ENCODE measurements at places on chromosomes 4 and X.

GRCh38 chr4:14800977-14801376 is 201.3 kb upstream of the CPEB2 start:
- DNase-seq: no peak

DNA sequence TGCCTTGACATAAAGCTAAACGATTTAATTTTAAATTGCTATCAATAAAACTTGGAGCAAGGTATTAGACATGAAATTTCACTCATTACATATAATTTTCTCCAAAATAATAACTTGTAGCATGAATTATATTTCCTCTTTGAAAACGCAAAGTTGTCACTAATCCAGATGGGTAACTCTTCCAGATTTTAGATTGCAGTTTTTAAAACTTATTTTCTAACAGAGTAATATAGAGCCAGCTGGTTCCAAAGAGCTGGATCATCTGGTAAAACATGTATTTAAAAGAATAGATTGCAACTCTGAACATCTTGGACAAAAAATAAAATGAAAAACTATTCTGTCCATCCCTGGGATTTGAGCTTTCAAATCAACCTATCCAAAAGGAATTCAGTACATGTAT is 238.2 kb upstream of the INTU start:
- DNase-seq: no peak

DNA sequence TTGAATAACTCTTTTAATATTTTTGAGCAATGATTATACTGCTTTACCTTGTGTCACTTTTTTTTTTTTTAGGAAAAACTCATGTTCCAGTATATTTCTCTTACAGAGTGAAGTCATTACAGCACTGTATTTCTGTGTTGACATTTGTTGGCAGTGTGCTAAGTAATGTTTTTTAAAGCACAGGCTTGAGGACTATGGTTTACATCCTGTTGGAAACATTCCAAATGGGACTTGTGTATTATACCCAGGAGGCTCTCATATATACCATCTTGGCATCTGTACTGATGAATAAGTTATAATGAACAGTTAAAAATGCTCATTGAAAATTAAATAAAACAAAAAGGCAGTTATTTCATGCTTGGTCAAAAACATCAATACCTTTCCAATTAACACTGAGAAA is 33.8 kb downstream of the CEP44 start:
- DNase-seq: no peak

- no peak for DNase-seq
Measured at GRCh38 chr4:173169178-173169427, 492 bp downstream of the GALNT7 start.

GRCh38 chrX:119552508-119552907 is 12.7 kb downstream of the STEEP1 start:
- no peak for DNase-seq

DNA sequence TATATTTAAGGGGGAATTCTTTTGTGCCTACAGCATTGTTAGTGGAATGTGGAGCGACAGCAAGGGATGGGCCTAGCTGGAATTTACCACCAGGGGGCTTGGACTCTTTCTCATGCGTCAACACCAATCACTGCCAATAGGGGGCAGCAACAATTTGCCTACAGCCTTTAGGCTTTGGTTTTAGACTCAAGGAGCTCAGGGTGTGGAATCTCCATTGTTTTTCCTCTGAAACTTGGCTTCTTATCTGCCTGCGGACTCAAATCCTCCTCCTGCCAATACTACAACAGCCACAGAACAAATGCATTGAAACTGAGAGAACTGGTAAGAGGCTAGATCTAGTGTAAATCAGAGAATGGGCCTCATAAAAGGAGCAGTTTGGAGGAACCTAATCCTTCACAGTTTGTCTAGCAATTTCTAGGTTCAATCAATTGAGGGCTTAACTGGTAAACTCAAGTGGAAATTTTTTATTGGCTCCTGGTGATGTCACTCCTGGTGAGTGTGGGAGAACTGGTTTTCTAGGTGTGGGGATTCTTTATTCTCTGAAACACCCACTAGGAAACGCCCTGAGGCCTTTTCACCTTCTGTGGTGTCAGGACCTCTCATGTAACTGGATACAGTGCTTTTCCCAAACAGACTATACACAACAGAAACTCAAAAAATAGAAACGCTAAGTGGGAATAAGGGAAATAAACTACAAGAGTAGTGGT is 27.9 kb upstream of the TMSB4X start:
- DNase-seq: peak; percentile 40

GRCh38 chrX:39716401-39716800 is 381.4 kb downstream of the BCOR start:
- DNase-seq: no peak

DNA sequence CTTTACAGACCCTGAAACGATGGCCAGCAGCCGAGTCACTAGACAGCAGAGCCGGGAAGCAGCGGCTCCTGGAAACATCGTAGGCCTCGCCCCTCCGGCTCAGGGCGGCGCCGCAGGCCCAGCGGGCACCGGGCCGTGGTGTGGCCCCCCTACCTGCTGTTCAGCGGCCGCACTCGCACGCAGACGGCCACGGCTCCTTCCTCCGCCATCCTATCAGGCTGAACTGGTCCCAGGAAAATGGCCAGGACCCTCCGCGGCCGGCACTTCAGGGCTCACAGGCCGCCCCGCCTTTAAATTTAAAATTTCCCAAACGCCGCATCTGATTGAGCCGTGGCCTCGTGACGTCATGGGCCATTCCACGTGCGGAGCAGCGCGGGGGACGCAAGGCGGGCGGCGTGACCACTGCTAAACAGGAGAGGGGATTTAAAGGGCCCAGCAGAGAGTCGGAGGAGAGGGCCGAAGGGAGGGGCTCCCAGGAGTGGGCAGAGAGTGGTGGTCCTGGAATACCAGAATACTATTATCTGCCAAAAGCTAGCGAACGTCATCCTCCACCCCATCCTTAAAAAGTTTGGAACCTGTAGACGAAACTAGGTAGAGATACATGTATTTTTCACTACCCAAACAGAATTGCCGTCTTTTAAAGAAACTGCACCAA is at the start of gene CENPE:
CENPE (minus strand) TSS at position 233 of the 655 bp plus-strand sequence; CDS start at position 209, 24 bp downstream.
- DNase-seq: peak; percentile 65

- DNase-seq: no peak
Measured at GRCh38 chr4:112288455-112288854, 2.8 kb upstream of the TIFA start.

DNA sequence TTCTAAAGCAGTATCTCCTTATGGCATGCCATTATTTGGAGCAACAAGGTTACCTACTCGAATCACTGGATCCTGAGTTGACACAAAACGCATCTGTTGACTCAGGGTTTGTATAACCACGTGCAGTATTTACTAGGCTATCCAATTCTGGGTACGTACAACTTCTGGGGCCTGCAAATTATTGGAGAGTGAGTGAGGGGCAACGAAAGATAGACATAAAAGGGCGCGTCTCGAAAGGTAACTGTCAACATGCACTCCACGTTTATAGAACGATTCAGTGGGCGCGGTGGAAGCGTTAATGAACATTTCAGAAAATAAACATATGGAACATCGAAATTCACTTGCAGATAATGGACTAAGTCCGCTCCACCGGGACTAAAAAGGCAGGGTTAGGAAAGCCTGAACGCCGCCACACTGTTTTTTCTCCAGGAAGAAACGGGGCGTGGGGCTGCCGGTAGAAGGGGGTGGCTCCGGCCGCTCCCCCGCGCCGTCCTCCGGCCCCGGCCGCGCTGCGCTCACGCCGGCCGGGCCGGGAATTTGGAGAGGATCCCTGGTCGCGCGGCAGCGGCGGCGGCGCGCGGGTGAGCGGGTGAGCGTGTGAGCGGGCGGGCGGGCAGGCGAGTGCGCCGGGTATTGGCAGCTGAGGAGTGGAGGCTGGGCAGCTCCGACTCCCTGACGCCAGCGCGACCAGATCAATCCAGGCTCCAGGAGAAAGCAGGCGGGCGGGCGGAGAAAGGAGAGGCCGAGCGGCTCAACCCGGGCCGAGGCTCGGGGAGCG is at the start of gene SMAD1:
SMAD1 (plus strand) TSS at position 690 of the 778 bp plus-strand sequence. CDS start 32,761 bp downstream, outside the sequence.
- peak; percentile 2 for DNase-seq

DNA sequence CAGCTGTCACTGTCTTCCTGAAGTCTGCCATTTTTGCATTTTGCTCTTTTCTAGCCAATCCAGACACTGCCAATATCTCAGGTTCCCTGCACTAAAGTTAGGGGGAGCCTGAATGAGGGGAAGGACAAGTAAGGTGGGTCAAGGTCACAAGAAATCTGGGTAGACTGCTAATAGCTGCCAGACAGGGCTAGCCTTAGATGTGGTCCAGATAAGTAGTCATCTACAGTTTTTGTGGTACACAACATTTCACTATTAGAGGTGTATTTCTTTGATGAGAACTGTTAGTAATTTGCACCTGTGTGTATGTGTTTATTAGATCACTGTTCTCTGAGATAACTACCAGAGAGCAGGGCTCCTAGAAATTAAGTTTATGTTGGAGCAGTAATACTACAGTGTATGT is 9.4 kb downstream of the LHFPL1 start:
- DNase-seq: no peak

DNA sequence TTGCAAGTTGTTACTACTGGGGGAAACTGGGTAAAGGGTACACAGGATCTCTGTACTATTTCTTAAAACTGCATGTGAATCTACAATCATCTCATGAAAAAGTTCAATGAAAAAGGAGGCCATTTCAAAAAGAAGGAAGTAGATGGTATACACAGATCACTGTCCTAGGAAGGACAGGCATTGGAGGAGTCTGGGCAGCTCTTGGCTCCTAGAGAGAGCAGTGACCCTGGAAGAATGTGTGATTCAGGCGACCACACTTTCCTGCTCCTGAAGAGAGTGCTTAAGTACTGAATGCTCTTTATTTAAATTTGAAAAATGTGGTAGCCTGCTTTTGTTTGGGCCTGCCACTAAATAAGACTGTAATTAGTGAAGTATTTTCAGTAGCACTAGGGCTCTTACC is 318.1 kb upstream of the CASK start:
- no peak for DNase-seq

GRCh38 chr4:86939729-86940575 is 5.1 kb downstream of the AFF1 start:
- DNase-seq: no peak

DNA sequence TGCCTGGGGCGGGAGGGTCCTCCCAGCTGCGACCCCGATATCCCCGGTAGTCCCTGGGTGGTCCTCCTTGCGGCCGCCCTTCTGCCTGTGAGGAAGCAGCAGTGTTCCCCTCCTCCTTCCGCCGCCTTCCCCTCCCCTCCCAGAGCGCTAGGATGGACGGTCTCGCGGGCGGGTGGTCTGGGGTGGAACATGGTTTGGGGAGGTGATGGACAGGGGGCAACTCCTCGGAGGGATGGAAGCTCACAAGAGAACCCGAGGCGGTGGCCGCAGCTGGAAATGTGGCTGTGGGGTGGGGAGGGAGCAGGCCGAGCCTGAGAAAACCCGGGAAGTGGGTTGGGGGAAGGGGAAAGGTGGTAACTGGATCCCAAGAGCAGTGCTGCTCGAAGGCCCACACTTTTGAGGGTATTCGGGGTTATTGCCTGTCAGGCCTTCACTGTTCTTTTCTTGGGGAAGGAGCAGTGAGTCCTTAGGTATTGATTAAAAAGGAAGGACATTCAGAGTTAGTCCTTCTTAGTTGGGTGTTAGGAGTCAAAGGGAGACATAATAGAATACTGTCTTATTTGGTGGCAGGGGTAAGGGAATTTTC is 581 bp downstream of the UBE2K start:
- peak; percentile 7 for DNase-seq

DNA sequence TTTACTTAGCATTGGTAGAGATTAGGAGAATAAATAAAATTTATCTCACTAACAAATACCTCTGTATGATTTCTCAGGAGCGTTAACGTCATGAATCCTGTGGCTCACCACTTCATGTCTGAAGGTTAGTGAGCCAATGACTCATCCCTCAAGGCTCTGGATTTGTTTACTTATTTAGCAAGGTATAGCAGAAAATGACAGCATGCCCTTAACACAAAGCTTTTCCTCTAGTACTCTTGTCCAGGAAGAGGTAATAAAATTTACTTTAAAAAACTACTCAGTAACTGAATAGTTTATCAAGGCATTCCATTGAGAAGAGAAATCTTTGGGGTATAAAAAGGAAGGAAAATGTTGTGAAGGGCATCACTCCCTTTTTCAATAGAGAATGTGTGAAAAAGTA is 823.8 kb downstream of the CCSER1 start:
- DNase-seq: no peak

- no peak for DNase-seq
Measured at GRCh38 chr4:38489924-38490639, 173.9 kb upstream of the KLF3 start.

Data from stimulated activated CD8-positive, alpha-beta memory T cell treated with anti-CD3 and anti-CD28 coated beads, Interleukin-15, amount 100 ng/mL, for 4 hours (primary cell).